OCI-LY7 (cell line): ENCODE measurements at places on chromosomes 3 and 15. TPM values are rescaled to one million over a fixed set of nuclear protein-coding genes. Genes with fewer than 3 reads are reported as not detected.

GRCh38 chr3:53778153-53778552 lies 68.1 kb downstream of the CHDH start:
- no peak for DNase-seq

- DNase-seq = no peak
These were observed 17.0 kb downstream of the ANKDD1A start for GRCh38 chr15:64928626-64929220.

- DNase-seq = no peak
These were observed 303.2 kb upstream of the SOX14 start for GRCh38 chr3:137460944-137461343.

GRCh38 chr3:128903501-128903900 lies 24.1 kb downstream of the ACAD9 start:
- DNase-seq = no peak

DNA sequence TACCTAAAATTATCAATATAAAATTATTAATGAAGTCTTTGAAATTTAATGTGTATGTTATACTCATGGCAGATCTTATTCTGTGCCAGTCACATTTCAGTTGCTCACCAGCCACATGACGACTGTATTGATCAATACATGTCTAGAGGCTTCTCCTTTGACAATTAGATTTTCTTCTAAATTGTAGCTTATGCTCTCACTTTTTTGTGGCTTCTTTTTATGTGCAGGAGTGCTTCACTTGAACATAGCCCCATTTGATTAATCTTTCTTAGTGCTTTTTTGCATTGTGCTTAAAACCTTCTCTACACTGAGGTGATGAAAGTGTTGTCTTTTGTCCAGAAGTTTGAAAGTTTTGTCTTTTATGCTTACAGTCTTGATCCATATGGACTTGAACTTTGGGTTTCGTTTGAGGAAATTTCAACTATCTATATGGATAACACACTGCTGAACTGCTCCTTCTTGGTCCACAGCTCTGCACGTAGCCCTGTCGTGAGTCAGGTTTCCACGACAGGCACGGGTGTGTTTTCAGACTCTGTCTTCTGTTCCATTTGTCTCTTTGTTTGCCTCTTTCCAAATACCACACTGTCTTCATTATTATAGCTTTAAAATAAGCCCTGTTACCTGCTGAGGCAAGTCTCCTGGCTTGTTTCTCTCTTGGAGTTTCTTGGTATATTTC lies 393.9 kb upstream of the CFAP20DC start:
- no peak for DNase-seq

DNA sequence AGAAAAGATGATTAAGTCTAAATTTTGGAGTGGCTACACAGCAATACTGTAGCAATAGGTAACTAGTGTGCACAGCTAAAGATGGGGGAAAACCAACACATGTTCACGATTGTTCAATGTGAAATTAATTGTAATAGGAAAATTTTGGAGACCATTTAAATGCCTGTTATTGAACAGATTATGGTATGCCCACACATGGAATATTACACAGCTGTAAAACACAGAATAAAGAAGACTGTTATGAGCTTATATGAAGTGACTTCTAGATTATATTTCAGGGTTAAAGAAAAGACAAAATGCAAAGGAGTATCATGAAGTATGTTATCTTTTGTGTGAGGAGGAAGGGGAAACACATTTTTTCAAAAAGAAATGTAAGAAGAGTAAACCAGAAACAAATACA lies 43.8 kb downstream of the SPINK8 start:
- DNase-seq = no peak

GRCh38 chr3:13507570-13508339 lies 27.6 kb downstream of the HDAC11 start:
- DNase-seq = no peak

DNA sequence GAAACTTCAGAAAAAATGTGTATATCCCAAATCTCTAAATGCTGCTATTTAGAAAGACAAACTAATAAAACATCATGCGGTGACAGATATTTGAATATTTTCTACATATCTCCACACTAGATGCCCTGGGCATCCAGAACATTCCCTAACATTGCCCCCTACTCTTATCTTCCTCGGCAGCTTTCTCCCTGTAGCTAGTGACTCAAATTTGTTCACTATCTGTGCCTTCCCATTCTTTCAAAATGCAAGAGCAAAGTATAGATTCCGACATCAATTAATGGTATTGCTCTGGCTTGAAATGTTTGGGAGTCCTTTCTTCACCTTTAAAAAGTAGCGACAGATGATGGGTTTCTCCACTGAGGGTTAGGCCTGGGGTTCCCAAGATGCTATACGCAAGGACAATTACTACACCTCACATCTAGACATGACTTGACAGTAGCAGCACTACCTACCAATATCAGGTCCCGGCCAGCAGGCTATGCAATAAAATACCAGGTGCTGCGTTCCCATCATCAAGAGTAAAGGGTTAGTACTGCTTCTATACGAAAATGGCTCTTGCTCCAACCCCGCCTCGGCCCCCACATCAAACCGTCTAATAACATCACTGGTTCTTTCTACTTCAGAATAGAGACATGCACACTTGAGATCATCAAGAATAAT lies 631 bp downstream of the UBR1 start:
- peak; percentile 63 for DNase-seq

DNA sequence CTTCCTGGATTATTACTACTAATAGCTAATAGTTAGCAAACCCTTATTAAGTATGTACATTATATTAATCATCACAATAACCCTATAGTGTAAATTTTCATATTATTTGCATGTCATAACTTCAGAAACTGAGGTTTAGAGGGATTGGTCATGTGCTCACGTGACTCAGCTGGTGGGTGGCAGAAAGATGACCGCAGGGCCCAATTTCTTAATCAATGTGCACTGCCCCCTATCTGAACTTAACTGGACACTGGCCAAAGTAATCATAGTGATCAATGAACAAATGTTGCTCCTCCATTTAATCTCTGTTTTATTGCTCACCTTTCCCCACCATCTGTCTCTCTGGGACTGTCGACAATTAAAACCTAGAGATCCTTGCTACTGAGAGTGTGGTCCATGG lies 52.2 kb downstream of the PLD1 start:
- DNase-seq = no peak

- DNase-seq = no peak
These were observed 193.1 kb downstream of the SHQ1 start for GRCh38 chr3:72655131-72655551.

DNA sequence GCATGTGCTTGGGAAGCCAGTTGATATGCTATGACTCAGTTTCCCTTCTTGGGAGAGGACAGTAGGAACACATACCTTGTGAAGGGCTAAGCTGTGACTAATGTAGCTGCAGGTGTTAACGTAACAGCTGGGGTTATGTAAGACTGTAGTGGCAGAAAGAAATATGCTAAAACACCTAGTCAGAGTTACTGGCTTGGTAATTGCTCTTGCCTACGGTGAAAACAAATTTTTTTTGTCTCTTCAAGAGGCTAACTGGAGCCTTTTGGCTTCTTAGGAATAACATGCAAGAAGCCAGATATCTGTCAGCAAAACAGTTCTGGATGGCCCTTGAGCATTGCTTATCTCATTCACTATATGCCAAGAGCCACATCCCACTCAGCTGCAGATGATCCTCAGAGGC lies 1.4 kb downstream of the MAPKBP1 start:
- peak; percentile 41 for DNase-seq

DNA sequence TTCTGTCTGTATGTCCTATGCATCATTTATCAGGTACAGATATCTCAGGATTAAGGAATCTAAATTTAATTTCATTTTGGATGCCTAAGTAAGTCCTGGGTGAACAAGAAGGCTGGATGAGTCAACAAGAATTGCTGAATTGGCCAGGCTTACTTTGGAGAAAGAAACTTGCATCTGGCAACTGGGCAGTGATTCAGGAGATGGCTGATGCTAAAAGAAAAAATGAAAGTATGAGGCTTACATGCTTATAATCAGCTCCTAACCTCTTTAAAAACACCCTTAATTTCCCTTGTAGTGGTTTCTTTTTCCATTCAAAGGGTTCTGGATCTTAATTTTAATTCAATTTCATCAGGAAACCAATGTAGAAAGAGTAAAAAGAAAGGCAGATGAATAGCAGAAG lies 228.8 kb upstream of the PEX5L start:
- no peak for DNase-seq

DNA sequence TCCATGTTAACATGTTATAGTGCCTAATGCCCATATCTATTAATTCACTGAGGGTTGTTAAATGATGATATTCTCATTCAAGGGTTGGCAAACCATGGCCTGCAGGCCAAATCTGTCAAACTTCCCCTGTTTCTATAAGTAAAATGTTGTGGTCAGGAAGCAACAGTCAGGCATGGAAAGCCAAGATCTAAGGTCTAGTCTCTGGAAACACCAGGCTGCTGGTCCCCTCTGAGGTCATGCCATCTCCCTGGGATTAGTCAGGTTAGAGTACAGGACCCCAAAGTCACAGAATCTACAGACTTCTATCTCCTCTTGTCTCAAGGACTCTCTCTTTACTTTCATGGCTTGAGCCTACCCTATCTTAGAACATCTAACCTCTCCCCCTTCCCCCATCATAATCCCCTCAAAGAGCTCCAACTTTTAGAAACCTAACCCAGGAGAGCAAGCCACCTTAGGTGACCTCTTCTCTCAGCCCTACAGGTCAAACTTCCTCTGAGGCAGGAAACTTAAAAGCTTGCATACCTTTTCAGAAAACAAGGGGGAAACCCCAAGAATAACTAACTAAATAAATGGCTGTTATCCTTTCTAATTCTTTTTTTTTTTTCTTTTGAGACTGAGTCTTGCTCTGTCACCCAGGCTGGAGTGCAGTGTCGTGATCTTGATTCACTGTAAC lies 15.3 kb upstream of the HERC1 start:
- DNase-seq = no peak

DNA sequence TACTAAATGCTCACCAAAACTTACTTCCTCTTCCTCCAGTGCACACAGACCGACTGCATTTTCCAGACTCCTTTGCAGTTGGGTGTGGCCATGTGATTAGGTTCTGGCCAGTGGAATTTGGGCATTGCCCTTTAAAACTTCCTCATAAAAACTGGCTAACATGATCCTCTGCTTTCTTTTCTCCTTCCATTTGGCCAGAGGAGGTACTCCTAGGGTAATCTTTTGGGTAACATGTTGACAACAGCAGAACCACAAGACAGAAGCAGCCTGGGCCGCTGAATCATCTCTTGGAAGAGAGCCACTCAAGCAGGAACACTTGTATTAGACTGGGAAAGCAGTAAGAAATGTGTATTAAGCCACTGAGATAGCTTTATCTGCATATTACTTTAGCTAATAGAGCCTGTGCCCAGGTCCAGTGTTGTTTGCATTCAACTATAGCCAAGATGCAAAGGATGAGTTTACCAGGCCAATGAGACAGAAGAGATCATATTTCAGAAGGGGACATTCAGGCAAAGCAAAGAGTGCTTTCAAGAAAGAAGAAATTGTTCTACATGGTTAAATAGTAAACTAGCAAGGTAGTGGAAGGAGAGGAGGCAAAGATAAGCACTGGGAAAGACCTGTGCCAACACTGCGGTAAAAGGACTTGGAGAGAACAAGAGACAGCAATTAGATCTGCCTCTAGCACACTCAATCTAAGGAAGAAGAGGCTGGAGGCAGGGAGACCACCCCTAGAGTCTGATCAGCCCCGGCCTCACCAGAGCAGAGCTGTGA lies 79.8 kb downstream of the PLCH1 start:
- DNase-seq = no peak

DNA sequence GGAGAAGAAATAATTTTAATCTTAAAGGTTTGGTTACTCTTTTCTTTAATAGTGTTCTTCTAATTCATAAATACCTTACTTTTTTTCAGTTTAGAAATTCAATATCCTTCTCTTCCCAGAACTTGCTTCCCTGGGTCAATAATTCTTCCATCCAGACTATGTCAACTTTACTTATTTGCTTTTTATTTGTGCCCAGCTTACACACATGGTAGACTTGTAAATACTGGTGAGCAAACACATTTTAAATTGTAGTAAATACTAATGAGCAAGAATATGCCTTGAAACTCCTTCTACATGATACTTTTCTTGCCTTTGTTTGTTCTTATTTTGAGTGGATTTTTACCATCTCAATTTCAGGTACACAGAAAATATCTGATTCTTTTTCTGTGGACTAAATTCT lies 33.7 kb downstream of the SST start:
- no peak for DNase-seq

DNA sequence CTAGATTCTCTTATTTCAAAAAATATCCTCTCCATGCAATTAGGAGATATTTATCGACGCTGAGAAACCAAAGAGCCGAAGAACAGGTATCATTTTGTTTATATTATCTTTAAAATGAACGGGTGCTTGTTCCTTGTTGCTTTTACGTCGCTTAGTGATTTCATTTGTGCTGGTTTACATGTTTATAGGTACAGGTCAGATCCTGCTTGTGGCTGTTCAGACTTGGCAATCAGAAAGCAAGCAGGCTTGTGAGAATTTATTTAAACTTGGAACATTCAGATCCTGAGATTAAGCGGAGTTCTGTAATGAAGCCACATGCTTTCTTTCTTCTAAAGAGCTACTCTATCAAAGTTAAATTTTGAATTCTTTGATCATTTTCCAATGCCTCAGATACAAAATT lies 43.0 kb upstream of the ATP2C1 start:
- DNase-seq = no peak

- no peak for DNase-seq
These were observed 146.5 kb upstream of the MME start for GRCh38 chr3:154933581-154933980.

GRCh38 chr3:17035033-17035432 lies 150.3 kb downstream of the PLCL2 start:
- DNase-seq = no peak

GRCh38 chr3:126959921-126960603 lies 22.9 kb upstream of the PLXNA1 start:
- DNase-seq = no peak

GRCh38 chr15:101852356-101852755 lies 40.4 kb downstream of the OR4F15 start:
- DNase-seq = no peak

- no peak for DNase-seq
These were observed 64.4 kb downstream of the SLMAP start for GRCh38 chr3:57820479-57820878.

DNA sequence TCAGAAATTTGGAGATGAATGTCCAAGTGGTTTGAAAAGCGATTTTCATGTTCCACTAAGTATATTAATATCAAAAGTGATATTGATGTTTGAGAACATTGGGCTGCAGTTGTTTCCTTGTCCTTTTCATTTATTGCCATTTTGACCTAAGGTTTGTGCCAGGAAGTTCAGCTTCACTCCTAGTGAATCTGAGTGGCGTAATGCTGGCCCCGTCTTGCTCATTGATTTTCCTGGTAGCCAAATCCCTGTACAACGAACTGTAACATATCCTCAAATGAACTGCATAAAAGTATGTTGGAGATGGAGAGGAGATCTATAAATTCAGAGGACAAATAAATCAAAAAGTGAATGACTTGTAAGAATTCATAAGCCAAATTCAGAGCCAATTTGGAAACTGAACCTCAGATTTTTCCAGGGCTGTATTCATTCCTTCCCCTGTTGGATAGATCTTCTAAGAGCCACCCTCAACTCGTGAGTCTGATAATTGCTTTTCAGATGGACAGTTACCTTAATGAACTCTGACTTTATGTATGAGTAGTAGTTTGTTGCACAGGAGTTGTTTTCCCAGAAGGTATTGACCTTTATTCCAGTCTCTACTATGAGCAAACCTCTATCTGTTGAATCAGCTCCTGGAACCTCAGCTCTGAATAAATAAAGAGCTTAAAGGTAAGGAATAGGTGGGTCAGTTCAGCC lies 72.8 kb downstream of the ITPR1 start:
- DNase-seq = no peak

- DNase-seq = peak; percentile 93
These were observed 5.1 kb downstream of the PPP1R2 start for GRCh38 chr3:195537995-195538394.

- DNase-seq = no peak
These were observed 6.6 kb upstream of the STAC start for GRCh38 chr3:36373666-36374065.

The SPSB4 gene
- not detected in 2 replicates for total RNA-seq

The CKMT1A gene
- 4.0 and 6.1 TPM in 2 replicates for total RNA-seq

The MRPL47 gene
- 42.5 and 47.2 TPM in 2 replicates for total RNA-seq

The KNL1 gene
- total RNA-seq = 58.7 and 62.3 TPM in 2 replicates
